CD4-positive, alpha-beta T cell treated with Interleukin-4 for 4 hours (primary cell): ENCODE measurements at places on chromosomes 2 and 18.

DNA sequence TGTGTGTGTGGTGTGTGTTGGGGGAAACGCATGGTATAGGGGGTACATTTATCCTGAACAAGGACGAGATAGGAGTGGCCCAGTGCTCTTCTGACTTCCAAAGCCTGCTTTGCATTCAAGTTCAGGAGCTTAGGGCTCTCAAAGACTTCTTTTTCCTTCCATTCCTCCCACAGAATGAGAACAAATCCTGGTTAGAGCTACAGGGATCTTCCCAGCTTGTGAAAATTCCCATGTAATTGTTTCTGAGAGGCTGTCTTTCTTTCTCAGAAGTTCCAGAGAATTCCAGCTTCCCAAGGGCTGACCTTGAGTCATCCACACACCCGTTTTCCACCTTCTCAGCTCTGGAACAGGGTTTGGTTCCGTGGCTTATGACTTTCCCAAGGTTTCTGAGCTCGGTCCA lies 38.9 kb downstream of the FASTKD2 start:
- DNase-seq, result no peak

GRCh38 chr2:3692375-3692774 lies 11.0 kb upstream of the DCDC2C start:
- no peak for DNase-seq

GRCh38 chr2:70113359-70114070 lies 26.2 kb downstream of the PCBP1 start:
- DNase-seq, result no peak

- no peak for DNase-seq
These were observed 70.2 kb upstream of the RAPH1 start for GRCh38 chr2:203605302-203605701.

- DNase-seq, result no peak
These were observed 391.1 kb upstream of the MEX3C start for GRCh38 chr18:51588616-51589015.

DNA sequence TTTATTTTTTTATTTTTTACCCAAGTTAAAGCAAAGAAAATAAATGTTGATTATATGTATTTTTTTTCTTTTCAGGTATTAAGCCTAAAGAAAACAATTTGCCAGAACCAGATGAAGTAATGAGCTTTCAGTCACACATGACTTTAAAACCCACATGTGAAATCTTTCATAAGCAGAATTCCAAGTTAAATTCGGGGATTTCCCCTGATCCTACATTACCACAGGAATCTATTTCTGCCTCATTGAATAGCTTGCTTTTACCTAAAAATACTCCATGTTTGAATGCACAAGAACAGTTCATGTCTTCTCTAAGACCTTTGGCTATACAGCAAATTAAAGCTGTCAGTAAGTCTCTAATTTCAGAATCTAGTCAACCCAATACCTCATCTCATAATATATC lies 26.6 kb downstream of the GEN1 start:
- no peak for DNase-seq

DNA sequence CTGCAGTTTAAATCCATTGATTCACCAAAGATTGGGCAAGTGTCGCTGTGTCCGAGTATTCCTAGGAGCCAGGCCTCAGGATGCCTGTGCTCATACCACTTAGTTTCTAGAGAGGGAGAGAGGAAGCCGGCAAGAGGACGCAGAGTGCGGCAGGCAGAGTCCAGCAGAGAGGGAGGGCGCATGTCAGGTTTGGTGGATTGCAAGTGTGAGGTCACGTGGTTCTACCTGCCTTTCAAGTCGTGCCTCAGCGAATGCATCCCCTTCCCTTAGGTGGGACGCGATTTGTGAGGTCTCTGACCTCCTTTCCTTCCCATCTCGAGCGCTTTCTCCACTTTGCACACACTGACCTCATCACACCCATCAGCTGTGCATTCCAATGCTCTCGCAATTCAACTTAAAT lies 188.1 kb downstream of the TMEM18 start:
- no peak for DNase-seq

DNA sequence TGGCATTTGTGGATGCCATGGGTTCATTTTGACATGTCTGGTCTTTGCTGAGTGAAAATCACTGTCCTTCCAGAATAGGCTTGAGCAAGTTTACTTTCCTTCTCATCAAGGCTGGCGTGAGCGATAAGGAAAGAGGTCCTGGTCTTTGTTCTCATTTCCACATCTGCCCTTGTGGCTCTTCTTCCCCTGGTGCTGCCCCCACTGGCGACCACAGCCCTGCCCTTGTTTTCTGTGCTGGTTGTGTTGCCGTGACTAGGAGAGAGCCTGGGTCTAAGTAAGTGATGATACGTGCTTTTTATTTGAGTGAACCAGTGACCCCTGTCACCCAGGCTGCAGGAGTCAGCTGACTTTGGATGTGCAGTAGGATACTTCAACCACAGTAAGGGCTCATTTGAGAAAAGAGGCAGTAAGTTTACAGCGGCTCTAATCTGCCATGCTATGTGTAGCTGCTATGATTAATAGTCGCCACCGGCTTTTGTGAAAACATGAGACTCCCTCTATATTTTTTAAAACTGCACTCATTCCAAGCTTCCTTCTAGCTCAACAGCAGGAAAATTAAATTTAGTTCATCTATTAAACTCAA lies 441.7 kb downstream of the RNF144A start:
- DNase-seq, result no peak

- DNase-seq, result no peak
These were observed 49.7 kb downstream of the BABAM2 start for GRCh38 chr2:27940090-27940671.
